ENCODE measurements at places on chromosomes 3 and 15.

GRCh38 chr3:127065561-127066290 is 82.8 kb downstream of the PLXNA1 start:
- DNase-seq, result peak; percentile 51

GRCh38 chr3:107910713-107911259 is 180.0 kb downstream of the CD47 start:
- no peak for DNase-seq

DNA sequence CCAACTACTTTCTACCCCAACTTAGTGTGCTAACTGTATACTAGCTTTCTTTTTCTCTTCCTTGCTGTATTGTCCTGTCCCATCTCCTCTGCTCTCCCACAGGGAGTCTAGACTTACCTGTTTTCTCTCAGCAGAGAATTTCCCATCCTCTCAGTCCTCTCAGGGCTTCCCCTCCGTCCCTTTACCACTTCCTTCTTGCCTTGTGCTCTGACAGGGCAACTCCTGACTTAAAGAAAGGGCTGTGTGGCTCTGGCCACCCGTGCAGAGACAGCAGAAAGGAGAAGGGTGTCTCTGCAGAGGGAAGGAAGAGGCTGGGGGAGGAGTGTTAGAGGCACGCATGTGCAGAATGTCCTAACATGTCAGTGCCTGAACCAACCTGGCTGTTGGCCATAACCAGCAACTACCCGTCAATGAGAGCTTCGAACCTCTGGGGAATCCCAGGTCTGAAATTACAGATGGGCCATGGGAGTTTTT is at the start of gene GCSAM:
Gene GCSAM, minus strand, starts transcription at position 274 of the 474 bp plus-strand sequence. Its CDS starts 128 bp downstream, at position 146.
- no peak for DNase-seq

- no peak for DNase-seq
Observed at GRCh38 chr3:183100376-183100775, 1.1 kb upstream of the MCCC1 start.

DNA sequence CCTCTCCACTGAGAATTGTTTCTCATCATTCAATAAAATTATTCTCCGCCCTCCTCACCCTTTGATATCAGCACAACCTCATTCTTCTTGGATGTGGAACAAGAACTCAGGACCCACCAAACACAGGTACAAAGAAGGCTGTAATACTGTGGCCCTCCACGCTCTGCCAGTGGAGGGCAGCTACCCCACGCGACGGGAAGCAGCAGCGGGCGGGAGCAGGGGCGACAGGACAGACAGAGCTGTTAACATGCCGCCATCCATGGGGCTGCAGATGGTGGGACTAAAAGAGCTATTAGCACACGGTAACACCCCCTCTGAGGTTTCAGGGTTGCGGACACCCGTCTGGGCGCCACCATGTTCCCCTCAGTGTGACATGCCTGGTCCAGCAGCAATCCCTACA is 37.5 kb downstream of the EMC4 start:
- DNase-seq, result no peak

DNA sequence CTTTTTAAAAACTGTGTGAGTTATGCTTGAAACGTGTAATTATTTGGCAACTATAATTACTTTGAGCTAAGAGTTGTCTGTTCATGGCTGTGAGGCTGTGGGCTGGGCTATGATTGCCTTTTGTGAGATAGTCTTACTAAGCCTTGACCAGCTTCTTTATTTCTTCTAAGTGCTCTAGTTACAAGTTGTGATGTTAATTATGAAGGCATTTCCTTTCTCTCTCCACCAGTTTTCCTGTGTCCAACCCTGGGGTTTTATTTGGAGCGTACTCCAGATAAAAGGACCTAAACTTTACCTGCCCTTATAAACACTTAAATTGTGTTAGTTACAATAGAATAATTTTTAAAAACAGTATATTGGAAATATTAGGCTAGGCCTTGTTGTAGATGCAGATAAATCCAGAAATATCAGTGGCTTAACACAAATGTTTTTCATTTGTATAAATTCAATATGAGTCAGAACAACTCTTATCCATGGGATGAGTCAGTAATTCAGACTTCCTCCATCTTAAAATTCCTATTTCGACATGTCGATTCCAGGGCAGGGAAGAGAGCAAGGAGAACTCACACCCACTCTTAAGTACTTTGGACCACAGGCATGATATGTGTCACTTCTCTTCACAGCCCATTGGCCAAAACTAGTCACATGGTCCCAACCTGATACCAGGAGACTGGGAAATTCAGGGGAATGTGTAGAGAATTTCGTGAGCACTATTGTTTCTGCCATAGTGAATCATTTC is 17.0 kb downstream of the TMEM62 start:
- DNase-seq, result no peak

- peak; percentile 60 for DNase-seq
Observed at GRCh38 chr15:74053941-74054529, 28.3 kb downstream of the GOLGA6A start.

DNA sequence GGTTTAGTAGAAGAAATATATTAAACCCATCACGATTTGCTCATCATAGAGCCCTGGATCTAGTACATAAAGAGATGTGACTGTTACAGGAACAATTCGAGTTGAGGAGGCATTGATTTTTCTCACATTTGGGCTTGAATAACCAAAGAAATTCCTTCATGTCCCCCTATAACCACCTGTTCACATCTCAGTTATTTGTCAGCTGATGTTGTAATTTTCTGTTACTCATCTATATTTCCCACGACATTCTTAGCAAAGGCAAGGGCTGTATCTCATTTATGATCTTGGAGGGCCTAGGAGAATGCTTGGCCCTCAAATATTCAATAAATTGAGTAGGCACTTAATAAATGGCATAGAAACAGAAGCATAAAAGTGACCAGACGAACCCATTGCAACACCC is 36.4 kb upstream of the GYG1 start:
- no peak for DNase-seq

GRCh38 chr3:194756460-194756779 is 70.7 kb downstream of the FAM43A start:
- DNase-seq, result no peak

GRCh38 chr15:72445426-72445825 is 28.7 kb upstream of the ARIH1 start:
- no peak for DNase-seq

GRCh38 chr3:71497971-71498444 is 85.5 kb downstream of the FOXP1 start:
- peak; percentile 29 for DNase-seq

GRCh38 chr3:89250742-89251141 is 143.3 kb downstream of the EPHA3 start:
- no peak for DNase-seq

DNA sequence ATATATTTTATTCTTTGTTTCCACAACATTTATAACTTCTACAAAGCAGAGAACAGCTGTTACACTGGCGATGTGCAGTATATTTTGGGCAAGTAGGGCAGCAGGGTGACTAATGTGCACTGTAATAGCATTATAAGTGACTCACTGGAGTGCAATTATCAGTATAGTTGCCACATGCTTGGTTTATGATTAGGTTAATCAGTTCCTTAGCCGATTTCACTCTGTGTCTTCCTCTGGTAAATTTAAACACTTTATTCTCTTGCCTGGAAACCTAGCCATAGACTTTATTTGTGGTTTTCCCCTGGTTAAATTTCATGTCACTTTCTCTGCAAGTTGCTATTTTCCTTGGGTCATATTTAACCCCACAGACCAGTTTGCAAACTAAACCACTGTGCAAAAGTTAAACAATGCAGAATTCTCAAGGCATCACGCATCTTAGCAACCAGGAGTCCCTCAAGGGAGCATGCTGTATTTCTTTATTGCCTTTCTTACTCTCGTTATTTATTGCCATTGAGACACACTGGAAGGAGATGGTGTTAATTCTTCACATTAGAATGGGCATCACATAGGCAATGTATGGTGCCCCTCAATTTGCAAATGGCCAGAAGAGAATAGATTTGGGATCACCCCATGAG is 690.2 kb upstream of the DPPA4 start:
- DNase-seq, result peak; percentile 7

- DNase-seq, result no peak
Observed at GRCh38 chr3:154121701-154122551, 736 bp downstream of the ARHGEF26 start.

GRCh38 chr3:28502397-28502937 is 153.8 kb upstream of the AZI2 start:
- DNase-seq, result no peak

Data from brain (organoid and tissue), 16 donors.